Midbrain (tissue), 1 donor: ENCODE measurements at places on chromosomes 16 and 17.

DNA sequence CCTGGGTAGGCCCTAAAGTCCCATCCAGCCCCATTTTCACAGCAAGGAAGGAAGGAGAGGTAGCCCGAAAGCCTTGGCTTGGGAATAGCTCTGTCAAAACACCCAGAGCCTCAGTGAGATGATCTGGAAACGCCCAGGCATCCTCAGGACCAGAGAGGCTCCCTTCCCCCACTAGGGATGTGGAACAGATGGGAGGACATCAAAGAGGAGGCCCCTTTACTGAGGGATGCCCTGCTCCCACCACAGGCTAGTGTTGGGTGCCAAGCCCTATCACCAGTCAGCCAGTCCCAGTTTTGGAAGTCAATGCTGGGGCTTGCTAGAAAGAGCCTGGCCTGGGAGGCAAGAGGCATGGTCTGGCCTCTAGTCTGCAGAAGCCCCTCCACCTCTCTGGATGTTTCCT is 4.7 kb downstream of the TPPP3 start:
- no peak for DNase-seq

DNA sequence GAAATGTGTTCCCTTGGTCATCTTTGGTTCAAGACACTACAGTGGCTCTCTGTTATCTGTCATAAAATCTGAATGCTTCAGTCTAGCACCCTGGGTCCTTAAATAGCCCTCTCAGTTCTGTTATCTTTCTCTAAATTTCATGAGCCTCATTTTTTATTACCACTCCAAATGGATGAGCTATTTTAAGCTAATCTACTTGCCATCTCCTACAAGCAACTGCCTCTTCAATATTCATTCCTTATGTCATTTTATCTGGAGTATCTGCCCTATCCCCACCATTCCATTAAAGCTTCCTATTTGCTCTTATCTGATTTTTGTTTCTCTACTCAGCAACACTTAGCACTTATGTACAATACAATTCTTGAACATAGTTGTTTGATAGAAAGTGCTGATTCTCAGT is 28.0 kb upstream of the EVI2A start:
- DNase-seq = no peak

GRCh38 chr17:75636381-75637142 is 3.3 kb downstream of the SMIM5 start:
- no peak for DNase-seq

DNA sequence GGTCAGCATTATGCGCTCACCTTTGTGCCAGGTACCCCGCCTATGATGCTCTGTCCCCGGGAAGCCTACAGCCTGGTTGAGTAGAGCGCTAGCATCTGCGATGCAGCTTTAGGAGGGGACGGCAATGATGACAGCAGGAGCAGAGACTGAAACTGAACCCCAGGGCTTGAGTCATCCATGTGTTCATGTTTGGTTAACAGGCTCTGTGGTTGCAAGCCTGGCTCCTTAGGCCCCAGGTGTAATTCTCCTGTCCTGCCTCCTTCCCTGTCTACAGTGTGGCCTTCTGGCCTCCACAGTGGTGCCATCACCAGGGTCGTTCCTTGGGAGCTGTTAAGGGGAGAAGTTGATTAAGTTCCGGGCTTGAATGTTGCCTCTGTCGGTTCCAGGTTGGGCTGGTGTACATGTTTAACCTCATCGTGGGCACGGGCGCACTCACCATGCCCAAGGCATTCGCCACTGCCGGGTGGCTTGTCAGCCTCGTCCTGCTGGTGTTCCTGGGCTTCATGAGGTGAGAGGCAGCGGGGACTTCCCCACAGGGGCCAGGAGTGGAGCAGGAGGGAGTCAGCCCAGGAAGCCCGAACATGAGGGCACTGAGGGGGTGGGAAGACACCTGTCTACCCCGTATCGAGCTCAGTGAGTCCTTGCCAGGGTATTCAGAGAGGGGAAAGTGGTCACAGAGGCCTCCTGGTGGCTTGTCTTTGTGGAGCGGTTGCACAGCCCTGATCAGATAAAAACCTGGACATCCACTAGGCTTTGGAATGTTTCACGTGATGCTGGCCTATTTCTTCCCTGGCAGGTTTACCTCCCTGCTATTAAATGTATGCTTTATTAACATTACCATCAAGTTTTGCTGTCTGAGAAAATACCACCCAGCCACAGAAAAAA is 9.2 kb upstream of the NAT9 start:
- DNase-seq = no peak

DNA sequence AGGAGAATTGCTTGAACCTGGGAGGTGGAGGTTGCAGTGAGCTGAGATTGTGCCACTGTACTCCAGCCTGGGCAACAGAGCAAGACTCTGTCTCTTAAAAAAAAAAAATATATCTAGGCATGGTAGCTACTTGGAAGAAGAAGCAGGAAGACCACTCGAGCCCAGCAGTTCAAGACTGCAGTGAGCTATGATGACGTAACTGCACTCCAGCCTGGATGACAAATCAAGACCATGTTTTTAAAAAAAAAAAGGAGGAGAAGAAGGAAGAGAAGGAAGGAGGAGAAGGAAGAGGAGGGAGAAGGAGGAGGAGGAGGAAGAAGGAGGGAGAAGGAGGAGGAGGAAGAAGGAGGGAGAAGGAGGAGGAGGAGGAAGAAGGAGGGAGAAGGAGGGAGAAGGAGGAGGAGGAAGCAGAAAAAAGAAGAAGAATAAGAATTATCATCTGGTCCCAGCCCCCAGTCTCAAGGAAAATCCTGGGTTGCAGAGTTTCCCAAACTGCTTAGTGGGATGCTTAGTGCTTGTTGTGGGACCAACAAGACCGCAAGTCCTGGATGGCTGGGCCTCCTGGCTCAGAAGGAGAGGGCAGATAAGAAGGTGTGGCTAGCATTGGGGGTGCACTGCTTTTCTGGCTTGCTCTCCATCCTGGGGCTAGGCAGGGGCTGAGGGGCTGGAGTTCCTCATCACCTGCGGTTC is 3.7 kb upstream of the DRC7 start:
- no peak for DNase-seq

DNA sequence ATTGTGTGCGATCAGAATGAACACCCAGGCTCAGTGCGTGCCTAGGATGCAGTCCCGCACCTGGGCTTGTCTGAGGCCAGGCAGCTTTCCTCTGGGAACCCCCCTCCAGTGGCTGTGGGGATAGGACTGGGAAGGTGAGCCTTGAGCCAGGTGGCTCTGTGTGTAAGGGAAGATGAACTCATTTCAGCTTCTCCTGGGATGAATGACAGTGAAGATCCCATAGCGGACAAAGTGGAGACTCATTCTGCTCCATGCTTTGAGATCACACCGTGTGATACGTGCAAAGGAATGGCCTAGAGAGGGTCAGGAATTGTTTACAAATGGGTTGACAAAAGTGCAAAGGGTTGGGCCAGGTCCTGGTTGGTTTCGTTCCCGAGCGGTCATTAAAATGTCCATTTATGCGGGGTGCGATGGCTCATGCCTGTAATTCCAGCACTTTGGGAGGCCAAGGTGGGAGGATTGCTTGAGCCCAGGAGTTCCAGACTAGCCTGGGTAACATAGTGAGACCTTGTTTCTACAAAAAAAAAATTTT is 15.8 kb downstream of the GPRC5C start:
- no peak for DNase-seq

DNA sequence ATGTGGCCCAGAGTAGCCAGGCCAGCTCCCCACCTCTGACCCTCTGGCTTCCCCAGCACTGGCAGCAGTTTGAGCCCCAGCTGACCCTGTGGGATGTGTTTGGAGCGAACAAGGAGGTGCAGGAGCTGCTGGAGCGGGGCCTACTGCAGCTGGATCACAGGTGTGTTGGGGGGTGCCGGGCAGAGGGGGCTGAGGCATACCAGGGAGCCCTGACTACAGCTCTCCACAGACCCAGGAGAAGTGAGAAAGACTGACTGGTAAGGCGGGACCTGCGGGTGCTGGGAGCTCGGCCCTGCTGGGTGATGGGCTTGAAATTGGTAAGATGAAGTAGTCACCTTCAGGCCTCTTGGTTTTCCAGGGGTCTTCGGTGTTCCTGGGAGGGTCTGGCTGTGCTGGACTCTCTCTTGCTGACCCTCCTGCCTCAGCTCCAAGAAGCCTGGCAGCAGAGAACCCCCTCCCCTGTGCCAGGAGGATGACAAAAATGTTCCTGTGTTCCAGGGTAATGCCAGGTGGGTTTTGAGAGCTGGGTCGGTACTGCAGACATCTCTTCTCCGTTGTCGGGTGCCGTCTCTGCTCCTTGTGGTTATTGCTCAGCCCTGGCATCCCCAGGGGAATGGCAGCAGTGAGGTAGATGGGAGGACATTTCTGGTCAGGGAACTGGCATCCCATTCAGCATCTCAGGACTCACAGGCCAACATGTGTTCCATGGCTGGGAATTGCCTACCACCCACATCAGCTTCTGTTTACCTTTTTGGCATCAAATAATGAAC is 5.9 kb downstream of the RSAD1 start:
- no peak for DNase-seq

DNA sequence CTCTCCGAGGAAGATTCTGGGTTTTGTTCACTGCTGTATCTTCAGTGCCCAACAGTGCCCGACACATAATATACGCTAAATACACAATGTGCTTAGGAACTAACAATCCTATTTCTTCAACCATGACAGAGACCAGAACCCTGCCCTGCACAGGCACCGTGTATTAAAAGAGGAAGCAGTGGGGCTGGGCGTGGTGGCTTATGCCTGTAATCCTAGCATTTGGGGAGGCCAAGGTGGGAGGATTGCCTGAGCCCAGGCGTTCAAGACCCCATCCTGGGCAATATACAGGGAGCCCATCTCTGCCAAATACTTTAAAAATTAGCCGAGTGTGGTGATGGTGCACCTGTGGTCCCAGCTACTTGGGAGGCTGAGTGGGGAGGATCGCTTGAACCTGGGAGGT is 19.3 kb downstream of the ARL2BP start:
- no peak for DNase-seq

- DNase-seq = no peak
These were observed 16.6 kb upstream of the DBNDD1 start for GRCh38 chr16:90035902-90036301.

- no peak for DNase-seq
These were observed 22.7 kb upstream of the SRCIN1 start for GRCh38 chr17:38628441-38628840.

DNA sequence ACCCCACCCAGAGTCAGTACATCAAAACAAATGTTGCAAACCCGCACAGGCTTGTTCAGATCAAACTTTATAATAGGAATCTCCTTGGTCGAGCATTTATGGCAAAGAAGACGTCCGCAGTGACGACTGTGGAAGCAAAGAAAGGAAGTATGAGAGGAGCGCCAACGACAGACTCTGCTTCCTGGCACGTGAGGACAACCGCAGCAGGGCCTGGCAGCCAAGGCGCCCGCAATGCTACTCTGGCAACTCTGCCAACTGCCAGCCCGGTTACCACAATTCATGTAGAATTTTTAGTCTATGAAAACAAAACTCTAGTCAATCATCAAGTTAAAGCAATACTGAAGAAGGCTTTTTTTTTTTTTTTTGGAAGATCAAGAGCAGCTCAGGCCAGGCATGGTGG is 24.8 kb downstream of the CYB5D2 start:
- no peak for DNase-seq

GRCh38 chr17:75979705-75980187 is 706 bp downstream of the TEN1 start:
- DNase-seq = no peak

DNA sequence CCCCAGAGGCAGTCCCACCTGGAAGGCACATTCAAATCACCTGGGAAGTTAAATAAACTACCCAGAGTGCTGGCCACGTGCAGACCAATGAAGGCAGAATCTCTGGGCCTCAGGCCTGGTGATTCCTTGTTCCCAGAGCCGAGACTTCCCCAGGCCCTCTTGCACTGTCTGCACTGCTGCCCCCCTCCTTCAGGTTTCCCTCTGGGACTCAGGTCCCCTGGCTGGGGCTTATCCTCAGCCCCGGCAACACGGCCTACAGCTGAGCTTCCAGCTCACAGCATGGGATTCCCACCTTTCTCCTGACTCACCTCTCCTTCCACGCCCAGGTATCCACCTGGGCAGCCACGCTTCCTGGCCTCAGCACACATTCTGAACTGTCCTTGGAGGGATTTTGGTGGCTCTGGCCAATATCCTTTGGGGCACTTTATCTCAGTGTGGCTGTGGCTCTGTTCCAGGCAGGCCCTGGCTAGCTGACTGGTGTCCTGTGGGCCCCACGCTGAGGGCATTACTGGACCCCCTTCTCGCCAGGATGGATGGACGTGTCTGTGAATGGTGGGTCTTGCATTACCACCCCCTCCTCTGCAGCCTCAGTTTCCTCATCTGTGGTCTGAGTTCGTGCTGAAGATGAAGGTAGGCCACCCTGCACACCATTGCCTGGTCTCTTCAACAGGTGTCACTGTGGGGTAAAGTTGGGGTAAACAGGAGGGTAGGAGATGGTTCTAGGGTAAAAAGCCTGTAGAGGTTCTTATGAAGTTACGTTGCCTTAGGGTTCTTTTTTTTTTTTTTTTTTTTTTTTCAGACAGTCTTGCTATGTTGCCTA is 165.7 kb downstream of the IRF8 start:
- DNase-seq = no peak

DNA sequence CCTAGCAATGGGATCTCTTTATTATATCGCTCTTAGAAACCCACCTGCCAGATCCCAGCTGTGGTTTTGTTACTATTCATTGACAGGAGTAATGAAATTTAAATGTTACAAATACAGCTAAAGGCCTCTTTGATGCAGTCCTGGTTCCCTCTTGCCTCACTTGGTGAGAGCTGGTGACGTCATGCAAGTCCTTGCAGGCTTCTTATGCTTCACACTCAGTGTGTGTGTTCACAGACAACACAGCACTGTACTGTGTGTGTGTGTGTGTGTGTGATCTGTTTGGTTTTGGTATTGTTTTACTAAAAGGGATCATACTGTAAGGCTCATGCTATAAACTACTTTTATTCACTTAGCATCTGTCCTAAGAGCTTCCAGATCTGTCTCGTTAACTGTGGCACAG is 75.0 kb downstream of the USP22 start:
- no peak for DNase-seq

DNA sequence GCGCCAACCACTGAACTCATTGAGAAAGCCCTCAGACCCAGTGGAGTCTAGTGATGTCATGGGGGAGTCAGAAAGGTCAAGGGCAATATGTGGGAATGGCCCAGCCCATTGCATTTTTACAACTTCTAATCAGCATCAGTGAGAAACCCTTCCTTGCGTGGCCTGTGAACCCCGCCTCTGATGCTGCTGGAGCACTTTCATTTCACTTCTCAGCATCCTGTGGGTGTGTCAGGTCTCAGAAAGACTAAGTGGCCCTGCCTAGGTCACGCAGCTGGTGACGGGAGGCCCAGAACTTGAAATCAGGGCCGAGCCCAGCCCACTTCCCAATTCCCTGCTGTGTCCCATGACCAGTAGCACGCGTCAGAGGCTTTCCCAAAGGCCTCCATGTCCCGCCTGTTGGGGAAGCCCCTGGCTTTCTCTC is 6.1 kb downstream of the DNAI2 start:
- no peak for DNase-seq

GRCh38 chr17:36703860-36704266 is 102.5 kb downstream of the MRM1 start:
- peak; percentile 13 for DNase-seq

DNA sequence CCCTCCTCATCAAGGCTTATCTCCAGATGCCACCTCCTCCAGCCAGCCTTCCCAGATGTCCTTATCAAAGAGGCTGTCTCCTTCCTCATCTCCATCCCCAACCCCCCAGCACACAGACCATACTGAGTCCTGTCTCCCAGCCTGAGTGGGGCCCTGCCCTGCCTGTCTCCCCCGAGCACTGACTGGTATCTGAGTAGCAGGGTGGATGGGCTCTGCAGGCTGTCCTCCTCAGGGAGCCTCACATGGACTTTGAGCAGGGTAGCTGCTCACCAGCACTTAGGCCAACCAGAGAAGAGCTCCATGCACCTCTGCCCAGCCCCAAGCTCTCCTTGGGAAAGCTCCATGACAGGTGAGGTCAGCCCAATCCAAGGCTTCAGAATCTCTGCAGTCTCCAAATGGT is 20.0 kb upstream of the ITGA3 start:
- DNase-seq = no peak

- DNase-seq = no peak
These were observed 3.2 kb downstream of the CBX4 start for GRCh38 chr17:79835953-79836509.
